ENCODE measurements at places on chromosomes 5 and 9.

DNA sequence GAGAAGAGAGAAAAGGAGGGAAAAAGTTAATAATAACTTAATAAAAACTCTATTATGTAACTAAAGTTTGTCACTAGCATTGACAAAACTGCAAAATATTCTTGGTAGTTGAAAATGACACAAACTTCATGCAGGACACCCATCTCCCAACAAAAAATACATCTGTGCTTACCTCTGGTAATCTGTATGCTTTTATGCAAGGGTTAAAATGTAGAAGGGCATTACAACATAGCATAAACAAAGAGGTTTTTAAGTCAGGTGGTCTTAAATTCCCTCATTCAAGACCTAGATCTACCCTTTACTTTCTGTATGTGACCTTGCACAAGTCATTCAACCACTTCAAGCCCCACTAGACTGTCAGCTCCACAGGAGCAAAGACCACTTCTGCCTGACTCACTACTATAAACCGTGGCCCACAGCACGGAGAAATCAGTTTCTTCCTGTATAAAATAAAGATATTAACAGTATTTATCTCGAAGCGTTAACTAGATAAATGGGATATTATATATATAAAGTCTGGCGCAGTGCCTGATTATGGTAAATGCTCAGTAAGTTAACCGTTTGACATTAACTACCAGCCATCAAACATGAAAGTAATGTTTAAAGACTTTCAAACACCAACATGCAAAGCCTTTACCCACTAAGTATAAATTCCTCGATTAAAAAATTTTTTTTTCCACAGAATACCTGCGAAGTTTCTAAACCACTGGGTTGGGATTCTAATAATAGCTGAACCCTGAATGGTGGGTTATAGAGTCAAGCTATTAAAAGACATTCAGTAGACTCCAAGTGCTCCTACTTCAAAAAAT lies 2.0 kb downstream of the FBXL17 start:
- no peak for DNase-seq

DNA sequence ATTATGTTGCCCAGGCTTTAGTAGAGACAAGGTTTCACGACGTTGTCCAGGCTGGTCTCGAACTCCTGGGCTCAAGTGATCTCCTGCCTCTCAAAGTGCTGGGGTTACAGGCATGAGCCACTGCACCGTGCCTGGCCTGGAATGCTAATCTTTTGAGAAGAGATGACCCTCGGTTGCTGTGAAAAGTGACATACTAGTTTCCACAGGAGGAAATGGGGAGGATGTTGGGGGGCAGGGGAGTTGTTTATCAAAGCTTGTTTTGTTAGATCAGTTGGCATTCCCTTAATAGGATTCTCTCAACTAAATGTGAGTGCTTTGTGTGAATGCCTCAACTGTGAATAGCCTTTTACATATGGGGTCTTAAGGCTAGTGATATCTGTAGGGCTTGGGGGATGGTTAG lies 16.4 kb upstream of the MATR3 start:
- no peak for DNase-seq

DNA sequence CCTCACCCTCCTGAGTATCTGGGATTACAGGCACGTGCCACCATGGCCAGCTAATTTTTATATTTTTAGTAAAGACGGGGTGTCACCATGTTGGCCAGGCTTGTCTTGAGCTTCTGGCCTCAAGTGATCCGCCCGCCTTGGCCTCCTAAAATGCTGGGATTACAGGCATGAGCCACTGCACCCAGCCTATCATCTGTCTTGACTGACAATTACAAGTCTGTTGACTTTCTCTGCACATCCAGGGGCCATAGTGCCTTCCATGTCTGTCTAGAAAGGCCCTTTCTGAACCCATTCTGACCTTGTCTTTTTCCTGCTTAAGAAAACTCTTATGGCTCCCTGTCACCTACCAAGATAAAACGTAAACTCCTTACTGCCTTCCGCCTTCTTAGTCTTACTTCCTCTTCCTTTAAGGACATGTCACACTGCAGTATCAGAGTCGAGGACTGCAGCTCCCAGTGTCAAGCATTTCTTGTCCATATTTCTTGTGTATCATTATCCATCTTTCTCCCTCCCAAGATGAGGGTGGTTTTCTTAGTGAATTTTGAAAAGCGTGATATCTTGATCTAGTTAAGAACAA lies 49.9 kb upstream of the SHB start:
- no peak for DNase-seq

DNA sequence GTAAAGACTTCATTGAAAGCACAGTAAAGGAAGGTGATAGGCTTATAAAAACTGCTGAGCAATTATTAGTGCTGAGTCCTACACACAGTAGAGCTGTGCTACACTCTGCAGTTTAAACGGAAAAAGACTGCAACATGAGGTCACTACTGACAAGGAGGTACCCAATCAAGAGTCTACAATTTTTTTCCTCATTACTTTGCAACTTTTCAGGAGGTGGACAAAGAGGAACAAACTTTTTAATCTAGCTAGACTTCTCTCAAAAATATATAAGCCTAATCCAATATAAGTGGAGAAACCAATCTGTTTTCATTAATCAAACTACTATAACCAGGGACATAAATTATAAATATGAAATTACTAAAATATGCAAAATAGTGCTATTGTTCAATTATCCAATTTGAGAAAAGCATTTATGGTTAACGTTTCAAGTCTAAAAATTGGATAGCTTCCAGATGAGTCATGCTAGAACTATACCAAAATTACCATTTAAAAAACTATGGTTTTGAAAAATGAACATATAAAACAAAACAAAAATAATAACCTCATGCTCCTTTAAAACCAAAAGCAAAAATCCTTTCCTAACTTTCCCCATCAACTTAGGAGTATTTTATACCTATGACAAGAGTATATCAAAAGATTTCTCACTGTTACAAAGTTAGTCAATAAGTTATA lies 37.7 kb downstream of the FAM13B start:
- no peak for DNase-seq

GRCh38 chr9:74458832-74459231 lies 38.3 kb upstream of the RORB start:
- DNase-seq: no peak

DNA sequence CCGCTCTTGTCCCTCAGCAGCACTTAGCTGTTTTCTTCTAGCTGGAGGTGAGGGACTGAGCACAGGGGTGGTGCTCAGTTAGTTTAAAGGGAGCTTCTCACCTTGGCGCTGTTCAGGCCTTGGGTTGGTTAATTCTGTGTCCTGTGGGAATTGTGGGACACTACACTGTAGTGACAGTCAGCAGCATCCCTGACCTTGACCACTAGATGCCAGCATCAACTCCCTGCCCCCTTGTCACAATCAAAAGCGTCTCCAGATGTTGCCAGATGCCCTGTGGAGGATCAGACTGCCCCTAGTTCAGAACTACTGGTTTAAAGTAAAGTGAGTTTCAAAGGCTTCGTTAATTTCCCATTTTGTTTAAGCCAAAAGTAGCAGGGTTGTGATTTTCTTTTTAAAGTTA lies 65.5 kb upstream of the DMRT3 start:
- peak; percentile 45 for DNase-seq

GRCh38 chr9:35254984-35255857 lies 93.4 kb downstream of the UNC13B start:
- DNase-seq: no peak

DNA sequence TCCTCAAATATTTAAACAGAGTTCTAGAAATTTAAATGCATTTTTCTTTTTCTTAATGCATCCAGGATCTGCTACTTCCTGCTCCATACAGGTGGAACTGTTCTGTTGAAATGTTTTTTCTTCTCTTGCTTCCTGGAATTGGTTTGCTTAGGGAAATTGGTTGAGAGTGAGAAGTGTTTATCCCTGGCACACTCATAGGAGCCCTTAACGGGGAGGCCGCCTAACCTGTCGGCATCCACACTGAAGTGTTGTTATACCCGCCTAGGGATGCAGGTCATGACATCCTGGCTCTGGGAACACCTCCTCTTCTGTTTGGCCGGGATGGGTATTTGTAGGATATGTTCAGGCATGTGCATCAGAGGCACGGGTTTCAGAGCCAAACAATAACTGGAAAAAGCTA lies 239.7 kb downstream of the GADD45G start:
- no peak for DNase-seq

GRCh38 chr9:89747596-89747995 lies 142.8 kb downstream of the GADD45G start:
- DNase-seq: no peak

DNA sequence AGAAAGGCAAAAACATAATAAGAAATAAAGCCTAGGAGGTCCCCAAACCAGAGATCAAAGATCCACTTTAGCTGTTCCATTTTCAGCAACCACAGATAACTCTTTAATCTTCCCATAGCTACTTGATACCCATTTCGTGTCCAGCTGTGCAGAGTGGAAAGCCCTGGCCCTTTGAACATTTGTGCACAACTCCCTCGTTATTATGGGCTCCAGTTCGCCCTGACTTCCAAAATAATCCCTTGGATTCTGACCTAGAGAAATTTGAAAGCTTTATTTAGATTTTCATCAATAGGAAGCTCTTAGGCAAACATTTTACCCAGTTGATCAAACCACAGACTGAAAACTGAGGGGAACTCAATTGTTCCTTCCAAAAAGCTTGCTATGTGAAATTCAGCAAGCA lies 4.8 kb downstream of the MYOT start:
- no peak for DNase-seq

- no peak for DNase-seq
Measured at GRCh38 chr9:98839724-98840123, 32.3 kb downstream of the GALNT12 start.

DNA sequence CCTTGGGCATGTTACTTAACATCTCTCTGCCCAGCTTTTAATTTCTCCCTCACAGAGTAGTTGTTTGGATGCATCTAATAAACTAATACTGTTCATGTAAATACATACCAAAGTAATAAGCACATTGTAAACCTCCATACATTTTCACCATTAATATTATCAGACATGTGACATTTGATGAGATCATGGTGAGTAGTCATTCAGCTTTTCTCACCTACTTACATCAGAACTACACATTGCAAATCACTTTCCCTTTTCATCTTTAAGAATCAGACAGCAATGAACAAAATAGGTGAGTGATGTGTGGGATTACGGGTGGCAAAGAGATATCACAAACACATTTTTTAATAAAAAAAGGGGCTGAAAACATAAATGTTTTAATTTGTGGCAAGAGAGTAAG lies 89.3 kb downstream of the JAKMIP2 start:
- no peak for DNase-seq

DNA sequence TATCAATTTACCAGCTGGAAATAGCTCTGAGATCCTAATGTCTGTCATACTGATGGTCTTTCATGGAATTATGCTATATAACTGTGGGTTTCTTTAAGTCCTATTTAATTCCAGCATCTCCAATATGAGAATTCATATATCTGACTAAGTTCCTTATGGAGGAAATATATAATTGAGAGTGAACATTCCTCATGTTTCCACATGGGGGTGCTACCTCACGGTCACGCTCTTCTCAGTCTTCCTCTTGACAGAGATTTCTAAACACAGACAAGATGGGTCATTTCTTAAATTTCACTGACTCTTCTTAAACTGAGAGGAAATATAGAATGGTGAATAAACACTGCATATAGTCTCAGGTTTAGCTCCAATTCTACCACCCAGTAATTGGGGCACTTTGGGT lies 212.1 kb downstream of the SLF1 start:
- no peak for DNase-seq

DNA sequence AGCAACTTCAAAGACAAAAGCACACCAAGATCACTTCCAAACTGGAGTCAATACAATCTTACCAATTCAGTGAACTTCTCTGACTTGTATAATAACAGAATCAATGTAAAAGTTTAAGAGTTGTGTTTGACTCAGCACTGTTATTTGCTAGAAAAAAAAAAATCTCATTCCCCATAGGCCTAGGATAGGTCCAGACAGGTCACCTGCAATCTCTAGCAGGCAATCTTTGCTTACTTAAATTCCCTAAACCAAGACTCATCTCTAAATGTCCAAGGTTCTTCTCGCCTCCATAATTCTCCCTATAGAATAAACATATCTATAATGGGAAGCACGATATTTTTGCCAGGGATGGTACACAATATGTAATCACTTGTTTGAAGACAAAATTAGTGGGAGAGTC lies 2.5 kb downstream of the FAM169A start:
- DNase-seq: no peak

DNA sequence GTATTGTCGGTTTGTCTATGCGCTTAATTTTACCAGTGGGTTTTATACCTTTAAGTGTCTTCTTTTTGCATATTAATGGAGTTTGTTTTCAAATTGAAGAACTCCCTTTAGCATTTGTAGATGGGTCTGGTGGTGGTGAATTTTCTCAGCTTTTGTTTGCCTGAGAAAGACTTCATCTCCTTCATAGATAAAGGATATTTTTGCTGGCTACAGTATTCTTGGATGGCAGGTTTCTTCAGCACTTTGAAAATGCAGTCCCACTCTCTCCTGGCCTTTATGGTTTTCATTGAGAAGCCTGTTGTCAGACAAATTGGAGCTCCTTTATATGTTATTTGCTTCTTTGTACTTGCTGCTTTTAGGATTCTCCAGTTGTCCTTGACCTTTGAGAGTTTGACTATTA lies 142.1 kb downstream of the RAB3C start:
- DNase-seq: no peak

GRCh38 chr9:127910613-127911205 lies 6.1 kb downstream of the ST6GALNAC4 start:
- DNase-seq: no peak

GRCh38 chr5:159539678-159540077 lies 209.4 kb upstream of the IL12B start:
- no peak for DNase-seq

DNA sequence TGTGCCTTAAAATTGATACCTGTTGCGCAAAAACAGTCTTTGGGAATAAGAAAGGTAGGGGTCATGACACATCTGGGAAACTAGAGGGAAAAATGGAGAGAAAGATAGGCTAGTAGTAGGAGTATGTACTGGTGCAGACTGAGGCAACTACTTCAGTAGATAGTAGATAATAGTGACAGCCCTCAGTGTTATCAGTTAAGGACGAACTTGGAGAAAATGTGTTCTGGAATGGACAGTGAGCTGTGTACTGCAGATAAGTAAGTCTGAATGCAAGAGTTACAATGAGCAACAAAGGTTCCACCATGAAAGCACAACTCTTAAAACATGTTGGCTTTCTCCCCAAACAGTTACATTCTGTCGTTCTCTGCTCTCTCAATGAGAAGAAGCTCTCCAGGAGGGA lies 6.5 kb upstream of the INSL6 start:
- no peak for DNase-seq

GRCh38 chr5:59380350-59380951 lies 513.1 kb downstream of the PDE4D start:
- no peak for DNase-seq

DNA sequence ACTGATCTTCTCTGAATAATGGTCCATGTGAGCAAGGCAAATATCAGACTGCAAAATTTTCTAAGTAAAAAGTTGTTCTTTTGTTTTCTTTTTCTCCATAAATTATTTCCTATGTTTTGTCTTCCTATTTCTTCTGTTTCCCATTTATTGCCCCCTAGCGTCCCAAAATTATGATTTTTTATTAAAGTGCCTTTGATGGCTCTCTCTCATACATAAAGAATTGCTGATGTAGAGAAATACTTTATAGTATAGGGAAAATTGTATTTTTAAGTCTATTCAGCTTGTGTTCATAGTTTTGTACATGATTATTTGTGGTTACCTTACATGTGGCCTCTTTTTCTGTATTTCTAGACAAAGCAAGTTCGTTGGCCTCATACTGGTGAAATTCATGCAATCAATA lies 1031.2 kb downstream of the EFNA5 start:
- DNase-seq: no peak

- no peak for DNase-seq
Measured at GRCh38 chr9:2299843-2300205, 284.7 kb downstream of the SMARCA2 start.

All from NCI-H1930 (cell line).